ENCODE measurements at places on chromosomes 3 and 15. TPM values are rescaled to one million over a fixed set of nuclear protein-coding genes. Genes with fewer than 3 reads are reported as not detected.
A peak's percentile ranks its signal among the peaks of the same experiment; 100 is the strongest.

GRCh38 chr3:132256989-132257388 lies 60.2 kb upstream of the ACP3 start:
- peak; percentile 2 for DNase-seq

Gene CCDC54
- polyA plus RNA-seq = 2.8 TPM

GRCh38 chr3:187954873-187955586 lies 198.9 kb upstream of the LPP start:
- no peak for DNase-seq

Gene ZDHHC19
- polyA plus RNA-seq = 0.46 TPM

- no peak for DNase-seq
These were observed 1.4 kb downstream of the FOXP1 start for GRCh38 chr3:71582036-71582611.

- no peak for DNase-seq
These were observed 11.7 kb downstream of the EBLN2 start for GRCh38 chr3:73073091-73073707.

Gene ARGFX
- not detected for polyA plus RNA-seq

DNA sequence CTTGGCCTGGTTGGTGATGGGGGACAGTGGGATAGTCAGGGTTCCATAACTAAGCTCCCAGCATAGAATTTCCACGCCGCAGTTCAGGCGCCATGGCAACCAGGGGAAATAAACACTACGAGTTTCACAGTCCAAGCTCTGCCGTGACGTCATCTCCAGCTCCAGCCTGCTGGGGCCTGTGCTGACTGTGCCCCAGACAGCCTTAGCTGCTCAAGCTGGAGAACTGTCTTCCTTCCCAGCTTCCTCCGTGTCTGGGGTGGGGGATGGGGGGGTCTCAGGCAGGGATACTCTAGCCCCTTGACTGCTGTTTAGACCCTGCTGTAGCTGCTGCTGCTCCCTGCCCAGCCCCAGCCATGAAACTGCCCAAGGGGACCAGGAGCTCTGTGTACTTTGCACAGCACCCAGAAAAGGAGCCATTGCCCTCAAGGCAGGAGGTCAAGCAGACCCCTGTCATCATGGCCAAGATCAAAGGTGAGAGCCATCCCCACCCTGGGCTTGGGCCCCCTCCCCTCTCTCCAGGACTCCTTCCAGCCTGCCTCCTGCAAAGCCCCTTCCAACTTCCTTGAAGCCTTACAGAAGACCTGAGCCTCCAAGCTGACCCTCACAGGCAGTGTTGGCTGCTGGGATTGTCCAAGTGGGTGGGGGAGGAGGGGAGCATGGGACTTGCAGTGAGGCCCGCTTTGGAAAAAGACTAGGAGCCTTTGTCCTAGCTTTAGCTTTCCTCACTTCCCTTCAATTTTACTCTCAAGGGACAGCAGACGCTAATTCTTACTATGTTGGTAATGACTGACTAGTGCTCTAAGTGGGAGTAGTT lies 11.4 kb upstream of the CSPG4 start:
- DNase-seq = peak; percentile 97

- no peak for DNase-seq
These were observed 25.2 kb downstream of the GAP43 start for GRCh38 chr3:115648559-115648958.

DNA sequence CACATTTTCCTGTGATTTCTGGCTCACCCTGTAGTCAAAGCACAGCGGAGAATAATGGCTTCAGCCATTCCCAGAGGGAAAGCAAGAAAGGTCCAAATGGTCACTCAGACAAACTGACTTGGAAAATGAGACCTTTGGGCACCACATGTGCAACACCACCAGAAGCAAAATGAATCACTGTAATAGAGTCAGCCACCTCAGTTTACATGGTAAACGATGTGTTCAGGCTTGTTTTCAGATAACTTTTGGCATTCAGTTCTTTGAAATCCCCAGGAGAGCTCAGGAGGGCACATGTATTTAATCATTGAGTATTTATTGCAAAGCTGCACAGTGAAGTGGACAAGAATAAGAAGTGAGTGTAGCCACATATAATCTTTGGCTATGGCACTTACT lies 38.4 kb upstream of the ALCAM start:
- DNase-seq = no peak

Gene ZMYND10
- 1.1 TPM for polyA plus RNA-seq

DNA sequence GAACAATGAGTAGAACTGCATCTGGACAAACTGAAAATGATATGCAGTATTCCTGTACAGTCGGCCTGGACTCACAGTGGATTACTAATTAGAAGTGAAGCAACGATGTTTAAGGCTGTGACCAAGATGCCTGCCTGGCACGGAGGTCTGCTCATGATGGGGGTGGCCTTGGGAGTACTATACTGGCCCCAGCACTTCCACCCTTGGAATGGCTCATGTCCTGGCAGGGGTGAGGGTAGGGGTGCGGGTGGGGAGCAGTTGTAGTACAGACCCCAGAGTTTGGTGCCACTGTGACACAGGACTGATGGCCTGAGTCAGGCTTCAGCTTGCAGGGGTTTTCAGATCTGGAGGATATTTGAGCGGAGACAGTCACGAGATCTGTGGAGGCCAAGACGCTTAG lies 55.1 kb upstream of the ICE2 start:
- no peak for DNase-seq

GRCh38 chr15:78616506-78616905 lies 4.3 kb downstream of the CHRNA3 start:
- DNase-seq = no peak

- no peak for DNase-seq
These were observed 150.9 kb downstream of the LRRC28 start for GRCh38 chr15:99402014-99402729.

- DNase-seq = no peak
These were observed 50.1 kb downstream of the FRMD5 start for GRCh38 chr15:44144992-44145391.

- no peak for DNase-seq
These were observed 90.6 kb upstream of the FLNB start for GRCh38 chr3:57917601-57918000.

- DNase-seq = peak; percentile 40
These were observed 2.0 kb upstream of the TOPBP1 start for GRCh38 chr3:133663569-133664313.

DNA sequence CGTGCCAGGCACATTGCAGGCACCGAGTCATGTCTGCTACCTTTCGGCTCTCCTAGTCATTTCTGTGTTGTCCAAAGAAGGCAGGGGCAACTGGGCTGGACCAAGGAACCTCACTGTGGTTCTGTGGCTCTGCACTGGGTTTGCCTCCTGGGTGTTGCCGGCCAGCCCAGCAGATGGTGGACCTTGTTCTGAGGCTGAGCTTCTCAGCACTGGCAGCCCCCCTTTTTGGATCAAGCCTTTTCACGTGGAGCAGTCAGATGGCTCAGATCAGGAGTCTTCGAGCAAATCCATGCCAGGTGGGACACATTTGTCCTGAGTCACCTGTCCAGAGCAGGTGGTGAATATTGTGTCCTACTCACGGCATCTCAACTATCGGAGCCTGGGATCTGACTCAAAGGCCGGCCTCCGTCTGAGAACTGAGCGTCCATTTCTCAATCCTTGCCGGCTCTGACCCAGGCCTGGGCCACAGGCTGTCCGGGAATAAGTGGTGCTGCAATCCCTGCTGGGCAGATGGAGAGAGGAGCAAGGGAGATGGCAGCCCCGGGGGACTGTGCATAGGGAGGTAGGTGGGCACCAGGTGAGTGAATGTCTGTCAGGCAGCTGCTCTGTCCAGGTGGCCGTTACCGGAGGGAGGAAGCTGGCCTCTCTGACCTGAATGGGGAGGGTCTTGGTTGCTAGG lies at the start of gene IL16:
TSS of gene IL16 (plus strand) at position 304 of the 679 bp plus-strand sequence. CDS start 28,521 bp downstream, outside the sequence.
- no peak for DNase-seq

Gene SLC15A2
- 49.8 TPM for polyA plus RNA-seq

DNA sequence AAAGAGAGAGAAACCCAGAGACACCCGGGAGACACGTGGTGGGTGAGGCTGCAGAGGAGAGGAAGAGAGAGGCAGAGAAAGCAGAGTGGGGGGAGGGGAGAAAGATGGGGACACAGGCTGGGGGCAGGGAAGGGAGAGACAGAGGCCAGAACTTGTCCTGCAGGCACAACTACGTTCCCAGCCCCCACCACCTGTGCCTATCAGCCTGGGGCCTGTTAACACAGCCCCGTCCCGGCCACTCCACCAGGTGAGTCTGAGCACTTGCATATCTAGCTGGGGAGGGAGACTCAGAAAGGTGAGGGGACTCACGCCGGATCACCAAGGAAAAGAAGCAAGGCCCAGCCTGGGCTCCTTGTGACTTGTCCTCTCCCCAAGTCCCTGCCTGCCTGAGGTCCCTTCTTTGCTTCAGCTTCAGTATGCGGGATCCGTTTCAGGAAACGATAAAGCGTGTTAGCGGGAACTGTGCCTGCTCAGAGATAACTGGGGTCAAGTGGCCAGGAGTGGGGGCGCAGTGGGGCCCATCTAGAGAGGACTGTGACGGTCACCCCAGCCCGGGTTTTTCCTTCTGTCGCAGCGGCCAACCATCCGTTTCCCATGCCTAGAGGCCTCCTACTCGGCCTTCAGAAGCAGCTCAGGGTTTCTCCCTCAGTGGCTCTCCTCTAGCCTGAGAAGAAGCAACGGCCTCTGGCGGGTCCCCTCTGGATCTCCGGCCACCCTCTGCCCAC lies 10.3 kb downstream of the LINGO1 start:
- DNase-seq = no peak

Gene PLSCR5
- not detected for polyA plus RNA-seq

All from forelimb muscle (tissue), 1 donor.